Activated CD4-positive, alpha-beta T cell treated with anti-CD3 and anti-CD28 coated beads for 24 hours (primary cell): ENCODE measurements at places on chromosomes 6 and 20.

DNA sequence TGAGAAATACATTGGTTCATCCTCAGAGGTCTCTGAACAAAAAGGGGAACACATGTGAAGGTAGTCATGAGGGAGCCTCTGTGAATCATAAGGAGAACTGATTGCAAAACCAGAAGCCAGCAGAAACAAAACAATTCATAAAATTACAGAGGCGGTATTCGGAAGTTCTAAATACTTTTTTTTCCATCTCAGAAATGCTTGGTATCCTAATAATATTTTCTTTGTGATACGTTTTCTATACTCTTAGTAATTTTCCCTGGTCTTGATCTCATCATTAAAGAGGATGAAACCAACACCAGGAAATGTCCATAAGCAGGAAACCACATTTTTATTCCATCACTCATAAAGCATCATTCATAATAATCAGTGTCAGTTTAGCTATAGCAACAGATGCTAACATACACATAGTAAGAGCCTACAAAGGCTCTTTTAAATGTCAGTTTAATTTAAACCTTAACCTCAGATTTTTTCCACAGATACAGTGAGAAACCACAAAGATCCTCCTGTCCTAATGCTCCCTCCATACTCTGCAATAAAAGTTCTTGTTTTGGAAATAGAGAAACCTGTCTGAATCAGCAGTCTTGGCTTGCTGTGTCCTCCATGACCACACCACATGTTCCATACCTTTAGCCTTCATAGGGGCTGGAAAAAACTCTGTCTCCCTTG is 29.2 kb downstream of the SGK1 start:
- DNase-seq, result no peak

- DNase-seq, result no peak
These were observed 325.9 kb downstream of the PLCB1 start for GRCh38 chr20:8457978-8458377.

DNA sequence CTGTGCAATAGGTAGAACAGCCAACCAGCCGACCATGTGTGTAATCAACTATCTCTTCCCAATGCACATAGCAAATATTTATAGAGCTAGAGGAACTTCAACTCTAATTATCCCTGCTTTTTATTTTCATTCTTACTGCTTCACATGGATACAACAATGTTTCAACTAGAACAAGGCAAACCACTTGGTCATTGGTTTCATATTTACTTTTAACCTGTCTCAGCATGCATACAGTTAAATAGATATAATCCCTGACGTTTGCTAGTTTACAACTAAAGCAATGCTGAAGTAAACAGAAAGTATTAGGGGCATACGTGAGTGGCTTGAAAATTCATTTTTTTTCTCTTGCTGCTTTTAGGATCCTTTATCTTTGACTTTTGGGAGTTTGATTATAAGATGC is 318.5 kb upstream of the MAP3K7 start:
- no peak for DNase-seq

GRCh38 chr6:111607279-111607678 is 1.6 kb upstream of the TRAF3IP2 start:
- no peak for DNase-seq

DNA sequence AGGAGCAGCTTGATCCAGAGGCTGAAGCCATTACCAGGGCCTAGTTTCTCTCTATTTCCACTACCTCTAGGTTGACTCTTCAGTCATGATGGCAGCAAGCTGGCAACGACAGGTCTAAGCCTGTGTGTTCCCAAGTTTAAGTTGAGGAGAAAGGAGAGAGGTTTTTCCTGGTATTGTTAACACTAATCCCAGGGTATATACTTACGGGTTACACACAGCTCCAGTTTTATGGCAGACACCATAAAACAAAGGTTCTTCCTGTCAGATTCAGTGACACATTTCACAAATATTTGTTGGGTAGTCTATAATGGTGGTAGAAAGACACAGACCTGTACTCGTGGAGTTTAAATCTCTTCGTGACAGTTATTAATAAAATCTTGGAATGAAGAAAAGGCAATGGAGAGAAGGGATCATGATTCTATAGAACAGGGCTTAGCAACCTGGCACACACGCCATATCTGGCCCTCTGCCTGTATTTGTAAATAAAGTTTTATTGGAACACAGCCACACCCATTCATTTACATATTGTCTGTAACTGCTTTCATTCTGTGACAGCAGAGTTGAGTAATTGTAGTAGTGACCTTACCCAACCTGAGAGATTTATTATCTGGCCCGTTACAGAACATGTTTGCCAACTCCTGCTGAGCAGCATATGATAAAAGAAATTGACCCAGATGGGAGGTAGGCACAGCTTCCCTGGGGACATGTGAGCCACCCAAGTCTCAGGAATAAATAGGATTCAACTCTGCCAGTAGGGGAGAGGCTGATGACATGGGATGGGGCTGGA is 323.3 kb downstream of the CDH4 start:
- no peak for DNase-seq

GRCh38 chr6:42914546-42914945 is 1.3 kb upstream of the PTCRA start:
- DNase-seq, result no peak

DNA sequence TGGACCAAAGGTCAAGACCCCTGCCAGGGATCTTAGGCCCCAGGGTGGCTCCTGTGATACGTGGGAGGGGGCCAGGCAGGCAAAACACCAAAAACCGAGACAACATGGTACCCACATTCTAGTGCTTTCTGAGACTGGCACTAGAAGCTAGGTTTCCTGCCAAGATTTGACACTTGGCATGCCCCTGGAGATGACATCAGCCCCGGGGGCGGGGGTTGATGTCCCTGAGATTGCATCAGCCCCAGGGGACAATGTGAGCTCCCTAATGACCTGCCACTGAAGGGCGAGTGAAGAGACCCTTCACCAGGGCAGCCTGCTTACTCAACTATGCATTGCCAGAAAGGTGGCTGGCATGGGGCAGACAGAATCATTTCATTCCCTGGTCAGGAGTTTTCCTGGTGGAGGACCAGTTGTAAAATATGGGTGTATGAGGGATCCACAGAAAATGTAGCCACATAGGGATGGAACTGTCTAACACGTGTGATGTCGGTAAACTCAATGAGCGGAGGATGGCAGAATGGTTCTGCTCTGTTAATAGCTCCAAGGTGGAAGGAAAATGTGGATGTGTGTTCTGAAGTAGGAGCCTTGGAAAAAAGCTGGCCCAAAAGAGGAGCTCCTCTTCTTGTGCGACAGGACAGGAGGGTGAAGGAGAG is 219.7 kb downstream of the UNC5CL start:
- no peak for DNase-seq

GRCh38 chr20:32792731-32793458 is 26.9 kb upstream of the MAPRE1 start:
- no peak for DNase-seq

DNA sequence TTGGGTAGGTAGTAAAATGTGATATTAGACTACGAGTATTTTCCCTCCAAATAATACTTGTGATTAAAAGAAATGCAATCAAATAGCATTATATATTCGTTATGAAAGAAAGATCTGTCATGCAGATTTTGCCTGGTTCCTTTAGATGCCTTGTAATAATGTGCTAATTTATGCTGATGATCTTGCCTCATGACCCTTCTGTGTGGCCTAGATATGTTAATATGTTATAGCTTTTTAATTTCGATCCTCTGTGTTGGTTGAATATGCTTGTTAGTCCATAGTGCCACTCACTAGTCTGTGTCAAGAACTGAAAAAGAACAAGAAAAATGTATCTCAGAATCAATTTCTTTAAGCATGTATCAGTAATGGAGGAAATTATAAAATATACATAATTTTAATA is 31.9 kb downstream of the CDKAL1 start:
- DNase-seq, result no peak

- peak; percentile 38 for DNase-seq
These were observed 148.3 kb downstream of the GPX5 start for GRCh38 chr6:28673787-28674671.

DNA sequence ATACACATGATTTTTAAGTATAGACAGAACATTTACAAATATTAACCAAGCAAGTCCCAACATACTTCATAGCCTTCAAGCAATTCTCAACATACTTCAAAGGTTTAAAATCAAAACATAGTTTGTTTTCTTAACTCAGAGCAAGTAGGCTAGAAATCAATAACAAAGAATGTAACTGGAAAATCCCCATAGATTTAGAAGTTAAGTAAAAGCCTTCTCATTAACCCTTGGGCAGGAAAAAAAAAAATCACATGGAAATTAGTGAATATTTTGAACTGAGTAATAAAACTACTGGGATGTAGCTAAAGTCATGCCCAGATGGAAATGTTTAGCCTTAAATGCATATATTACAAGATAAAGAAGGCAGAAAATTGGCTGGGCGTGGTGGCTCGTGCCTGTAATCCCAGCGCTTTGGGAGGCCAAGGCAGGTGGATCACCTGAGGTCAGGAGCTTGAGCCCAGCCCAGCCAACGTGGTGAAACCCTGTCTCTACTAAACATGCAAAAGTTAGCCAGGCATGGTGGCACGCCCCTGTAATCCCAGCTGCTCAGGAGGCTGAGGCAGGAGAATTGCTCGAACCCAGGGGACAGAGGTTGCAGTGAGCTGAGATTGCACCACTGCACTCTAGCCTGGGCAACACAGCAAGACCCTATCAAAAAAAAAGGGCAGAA is 316.1 kb downstream of the TAF4 start:
- DNase-seq, result no peak

DNA sequence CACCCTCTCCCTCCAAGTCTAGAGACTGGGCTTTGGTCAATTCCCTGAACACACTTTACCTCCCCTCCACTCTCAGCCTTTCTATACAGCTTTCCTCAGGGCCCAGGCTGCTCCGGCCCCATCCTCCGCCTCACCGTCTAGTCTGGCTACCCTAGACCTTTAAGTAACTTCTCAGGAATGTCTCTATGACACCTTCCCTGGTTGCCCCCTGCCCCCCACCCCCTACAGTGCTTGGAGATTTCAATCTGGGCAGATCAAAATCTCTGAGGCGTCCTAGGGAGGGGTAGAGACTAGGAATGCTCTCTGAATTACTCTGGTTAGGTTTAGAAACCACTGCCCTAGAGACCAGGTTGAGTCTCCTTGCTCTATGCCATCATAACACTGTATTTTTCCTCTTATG is 6.1 kb downstream of the UBE2J1 start:
- DNase-seq, result no peak

DNA sequence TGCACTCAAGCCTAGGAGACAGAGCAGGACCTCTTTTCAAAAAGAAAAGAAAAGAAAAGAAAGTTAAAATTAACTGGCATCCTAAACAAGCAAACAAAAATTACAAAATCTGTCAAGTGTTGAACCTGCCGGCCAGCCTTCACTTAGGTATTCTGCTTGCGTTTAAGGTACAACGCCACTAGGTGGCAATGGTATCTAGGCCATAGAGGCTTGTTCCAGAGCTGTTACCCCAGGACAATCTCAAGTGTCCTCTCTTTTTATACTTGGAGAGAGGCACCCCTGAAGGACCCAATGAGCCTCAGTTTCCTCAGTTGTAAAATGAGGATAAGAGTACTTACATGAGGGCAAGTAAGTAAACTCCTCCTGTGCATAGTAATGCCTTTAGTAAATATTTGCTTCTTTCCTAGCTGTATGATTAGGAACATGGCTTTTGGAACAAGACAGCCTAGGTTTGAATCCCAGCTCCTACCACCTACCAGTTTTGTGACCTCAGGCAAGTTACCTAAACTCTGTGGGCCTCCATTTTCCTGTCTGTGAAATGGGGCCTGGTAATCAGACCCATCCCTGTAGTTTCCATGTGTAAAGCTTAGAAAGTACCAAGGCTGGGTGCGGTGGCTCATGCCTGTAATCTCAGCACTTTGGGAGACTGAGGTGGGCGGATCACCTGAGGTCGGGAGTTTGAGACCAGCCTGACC is 5.8 kb upstream of the PACSIN1 start:
- DNase-seq, result peak; percentile 46

- no peak for DNase-seq
These were observed 127.0 kb downstream of the PKHD1 start for GRCh38 chr6:51960419-51960818.

- no peak for DNase-seq
These were observed 345.1 kb downstream of the SAMD5 start for GRCh38 chr6:147853574-147853973.

GRCh38 chr6:114195631-114196403 is 147.0 kb downstream of the HS3ST5 start:
- no peak for DNase-seq

- DNase-seq, result no peak
These were observed 95.5 kb downstream of the ECT2L start for GRCh38 chr6:138891255-138891986.

DNA sequence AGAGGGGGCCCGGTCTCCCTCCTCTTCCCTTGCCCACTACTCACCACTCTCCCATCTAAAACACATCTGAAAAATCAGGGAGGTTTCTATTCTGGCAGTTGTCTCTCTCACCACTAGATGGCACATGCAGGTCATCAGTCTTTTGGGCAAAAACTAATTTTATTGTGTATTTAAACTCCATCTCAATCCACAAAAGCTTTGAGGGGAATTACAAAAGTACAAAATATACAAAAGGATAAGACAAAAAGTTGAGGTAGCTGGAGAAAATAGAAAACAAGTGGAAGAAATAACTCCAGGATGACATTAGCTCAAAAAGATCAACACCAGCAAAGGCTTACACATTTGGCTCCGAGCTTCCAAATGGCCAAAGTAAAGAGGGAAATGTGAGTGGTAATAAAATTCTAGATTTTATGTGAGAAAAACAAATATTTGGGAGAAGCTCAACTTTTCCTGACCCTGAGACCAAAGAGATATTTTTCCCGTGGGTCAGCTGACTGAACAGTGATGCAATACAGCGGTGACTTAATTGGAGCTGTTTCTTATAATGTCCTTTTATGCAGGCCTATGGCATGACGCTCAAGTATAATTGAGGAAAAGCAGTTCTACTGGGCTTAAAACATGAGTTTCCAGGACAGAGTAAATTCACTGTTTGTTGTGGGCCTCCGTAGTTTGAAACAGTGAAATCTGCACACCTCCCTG is 79.8 kb upstream of the CHD6 start:
- no peak for DNase-seq

DNA sequence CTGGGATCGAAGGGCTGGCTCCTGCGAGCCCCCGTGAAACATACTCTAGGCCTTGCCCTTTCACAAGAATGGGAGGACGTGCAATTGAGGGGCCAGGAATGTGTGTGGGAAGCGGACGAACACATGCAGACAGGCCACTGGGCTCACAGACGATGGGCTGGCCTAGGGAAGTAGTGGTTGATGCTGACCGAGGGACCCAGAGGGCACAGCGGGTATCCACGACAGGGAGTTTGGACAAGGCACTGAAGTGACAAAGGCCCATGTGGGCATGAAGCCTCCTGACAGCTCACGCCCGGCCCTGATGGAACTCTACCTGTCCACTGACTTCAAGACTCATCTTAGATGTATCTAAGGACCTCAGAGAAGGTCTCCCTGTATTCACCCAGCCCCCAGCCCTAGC is 52.2 kb downstream of the MYH7B start:
- no peak for DNase-seq

DNA sequence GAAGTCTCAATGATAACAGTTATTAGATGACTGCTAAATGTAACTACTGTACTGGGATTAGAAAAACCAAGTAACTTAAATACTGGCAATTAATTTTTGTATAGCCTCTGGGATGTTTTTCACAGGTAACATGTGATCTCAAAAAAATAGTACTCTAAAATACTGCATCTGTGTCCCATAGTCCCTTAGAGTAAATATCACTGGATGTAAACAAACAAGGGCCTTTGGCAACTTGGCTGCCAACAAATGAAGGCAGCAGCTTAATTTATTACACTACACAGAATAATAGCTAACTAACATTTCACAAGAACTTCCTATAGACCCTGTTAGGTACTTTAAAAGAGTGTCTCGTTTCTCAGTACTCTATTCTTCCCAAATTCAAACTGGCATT is 14.0 kb downstream of the ARHGAP18 start:
- no peak for DNase-seq
